ENCODE measurements at places on chromosomes 4 and X.
A peak's percentile ranks its signal among the peaks of the same experiment; 100 is the strongest.

DNA sequence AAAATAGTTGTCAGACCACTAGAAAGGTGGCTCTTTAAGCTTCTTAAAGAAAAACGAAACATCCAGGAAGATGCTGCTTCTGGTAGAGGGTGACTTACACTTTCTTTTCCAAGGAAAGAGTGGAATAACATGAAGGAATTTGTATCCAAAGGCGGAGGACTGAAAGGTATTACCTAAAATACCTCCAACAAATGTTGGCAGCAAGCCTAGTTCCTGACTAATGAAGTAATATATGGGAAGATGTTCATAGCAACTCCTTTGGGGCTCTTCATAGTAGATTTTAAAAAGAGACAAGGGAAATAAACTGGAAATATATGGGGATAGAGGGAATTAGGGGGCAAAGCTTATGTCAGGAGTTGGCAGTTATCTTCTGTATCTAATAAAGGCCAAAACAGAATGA is 116.2 kb downstream of the AASDH start:
- peaks cover 3% of the 10 kb centered on the region for H3K36me3 ChIP-seq
- no peak for DNase-seq
- H3K27me3 ChIP-seq = no peaks in the 10 kb centered on the region
- no peak overlapping the region for H3K27ac ChIP-seq

- H3K27me3 ChIP-seq = no peaks in the 10 kb centered on the region
- DNase-seq = no peak
- no peak overlapping the region for H3K4me3 ChIP-seq
- H3K27ac ChIP-seq = no peak overlapping the region
- no peaks in the 10 kb centered on the region for H3K4me1 ChIP-seq
Observed at GRCh38 chr4:36053930-36054329, 190.4 kb downstream of the ARAP2 start.

DNA sequence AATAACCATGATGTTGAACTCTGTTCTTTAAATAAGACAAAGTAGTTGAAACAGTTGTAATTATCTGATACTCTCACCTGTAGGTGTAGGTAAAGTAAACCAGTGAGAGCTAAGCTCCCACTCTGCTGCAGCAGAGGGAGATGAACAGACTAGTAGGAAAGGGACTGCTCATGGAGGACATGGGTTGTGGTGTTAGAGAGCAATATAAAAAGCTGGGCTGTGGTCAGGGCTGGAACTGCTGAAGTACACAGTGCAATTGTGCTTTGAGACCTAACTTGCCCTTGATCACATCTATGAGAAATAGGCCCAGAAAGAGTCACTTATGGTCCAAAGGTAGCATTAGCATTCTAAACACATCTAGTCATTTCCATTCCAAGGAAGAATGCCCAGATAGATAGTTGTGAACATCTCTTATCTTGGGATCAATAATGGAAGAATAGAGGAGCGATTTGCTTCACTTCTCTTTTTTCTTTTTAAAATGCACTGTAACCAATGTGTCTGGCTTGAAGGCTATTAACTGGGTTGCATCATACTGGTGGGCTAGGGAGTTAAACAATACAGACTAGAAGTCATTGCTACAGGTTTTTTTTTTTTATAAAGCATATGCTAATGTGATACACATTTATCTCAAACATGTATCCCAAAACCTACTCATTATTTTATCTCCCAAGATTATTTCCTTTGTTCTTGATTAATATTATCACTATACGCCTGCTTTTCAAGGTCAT is 251.3 kb upstream of the CENPE start:
- H3K36me3 ChIP-seq = no peaks in the 10 kb centered on the region
- H3K27me3 ChIP-seq = no peaks in the 10 kb centered on the region
- DNase-seq = no peak
- no peaks in the 10 kb centered on the region for H3K4me1 ChIP-seq
- no peak overlapping the region for H3K4me3 ChIP-seq

DNA sequence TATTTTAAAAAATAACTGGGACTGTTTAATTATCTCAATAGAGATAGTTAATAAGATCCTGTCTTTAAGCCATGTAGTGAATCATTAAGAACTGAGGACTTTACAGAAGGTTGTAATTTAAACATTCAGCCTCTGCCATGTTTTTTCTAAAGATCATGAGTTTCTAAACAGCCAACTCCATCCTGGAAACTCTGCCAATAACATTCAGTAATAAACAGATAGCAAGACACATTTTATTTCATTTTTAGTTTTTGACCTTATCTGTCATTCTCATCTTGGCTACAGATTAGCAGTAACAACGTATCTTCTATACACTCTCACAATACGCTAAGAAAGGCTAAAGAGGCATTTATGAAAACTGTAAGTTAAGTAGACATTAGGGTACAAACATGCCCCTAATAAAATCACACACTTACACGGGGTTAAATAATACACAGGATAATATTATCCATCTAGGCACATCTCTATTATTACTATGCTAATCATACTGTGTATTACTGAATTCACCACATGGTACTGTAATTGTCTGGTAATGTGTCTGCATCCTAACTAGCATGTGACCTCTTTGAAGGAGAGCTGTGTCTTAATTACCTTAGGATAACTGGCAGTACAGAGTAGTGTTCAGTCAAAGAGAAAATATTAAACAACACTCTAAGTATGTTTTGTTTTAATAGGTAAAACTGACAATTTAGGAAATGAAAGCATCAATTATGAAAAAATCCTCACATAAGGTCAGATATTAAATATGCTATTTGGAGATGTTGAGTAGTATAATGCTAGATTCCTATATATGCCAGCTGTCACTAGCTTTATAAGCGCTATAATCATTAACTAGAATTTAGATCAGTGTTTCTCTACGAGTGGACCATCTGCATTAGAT is 122.4 kb upstream of the NAP1L5 start:
- peak overlapping the region; percentile 68 for H3K4me3 ChIP-seq
- peak overlapping the region; percentile 98 for H3K27ac ChIP-seq
- no peak for DNase-seq
- no peaks in the 10 kb centered on the region for H3K36me3 ChIP-seq
- no peaks in the 10 kb centered on the region for H3K27me3 ChIP-seq

- no peaks in the 10 kb centered on the region for H3K27me3 ChIP-seq
- no peaks in the 10 kb centered on the region for H3K36me3 ChIP-seq
- no peaks in the 10 kb centered on the region for H3K4me1 ChIP-seq
- H3K4me3 ChIP-seq = no peak overlapping the region
- peak; percentile 58 for DNase-seq
- no peak overlapping the region for H3K27ac ChIP-seq
Observed at GRCh38 chr4:103842637-103843239, 123.0 kb upstream of the TACR3 start.

DNA sequence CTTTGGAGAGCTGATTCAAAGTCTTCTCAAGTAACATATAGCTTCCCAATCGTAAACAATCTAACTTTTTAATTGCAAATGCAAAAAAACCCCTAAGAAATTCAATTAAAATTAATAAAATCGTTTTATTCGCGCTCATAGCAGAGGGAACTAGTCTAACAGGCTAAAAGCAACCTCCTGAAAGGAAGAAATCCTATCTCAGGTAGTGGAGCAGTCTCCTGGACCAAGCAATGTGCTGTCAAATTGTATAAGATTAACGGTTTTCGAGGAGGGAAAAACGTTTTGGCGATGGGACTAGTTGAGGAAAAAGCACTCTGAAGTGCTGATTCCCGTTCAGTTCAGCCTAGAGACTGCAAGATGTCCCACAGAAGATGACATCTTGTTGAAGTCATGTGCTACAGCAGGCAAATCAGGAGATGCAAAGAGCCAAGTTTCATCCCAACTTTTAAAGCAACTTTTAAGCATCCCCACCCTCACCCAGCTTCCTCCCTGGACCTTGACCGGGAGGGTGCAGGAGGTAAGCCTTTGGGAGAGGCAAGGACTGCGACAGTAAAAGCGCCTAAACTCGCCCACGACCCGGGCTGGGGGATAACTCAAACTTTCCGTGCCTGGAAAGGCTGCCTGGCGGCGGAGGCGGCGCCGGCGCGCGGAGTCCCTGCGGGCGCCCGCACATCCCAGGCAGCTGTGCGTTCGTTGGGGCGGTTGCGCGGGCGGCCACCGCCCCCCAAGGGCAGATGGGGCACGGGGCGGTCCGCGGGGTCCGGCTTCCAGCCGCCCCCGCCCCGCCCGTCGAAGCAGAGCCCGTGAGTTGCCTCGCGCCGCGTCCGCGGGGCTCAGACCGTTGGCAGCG is 784 bp downstream of the MAP7D3 start:
- no peaks in the 10 kb centered on the region for H3K27me3 ChIP-seq
- H3K36me3 ChIP-seq = no peaks in the 10 kb centered on the region
- no peak for DNase-seq
- no peak overlapping the region for H3K27ac ChIP-seq

DNA sequence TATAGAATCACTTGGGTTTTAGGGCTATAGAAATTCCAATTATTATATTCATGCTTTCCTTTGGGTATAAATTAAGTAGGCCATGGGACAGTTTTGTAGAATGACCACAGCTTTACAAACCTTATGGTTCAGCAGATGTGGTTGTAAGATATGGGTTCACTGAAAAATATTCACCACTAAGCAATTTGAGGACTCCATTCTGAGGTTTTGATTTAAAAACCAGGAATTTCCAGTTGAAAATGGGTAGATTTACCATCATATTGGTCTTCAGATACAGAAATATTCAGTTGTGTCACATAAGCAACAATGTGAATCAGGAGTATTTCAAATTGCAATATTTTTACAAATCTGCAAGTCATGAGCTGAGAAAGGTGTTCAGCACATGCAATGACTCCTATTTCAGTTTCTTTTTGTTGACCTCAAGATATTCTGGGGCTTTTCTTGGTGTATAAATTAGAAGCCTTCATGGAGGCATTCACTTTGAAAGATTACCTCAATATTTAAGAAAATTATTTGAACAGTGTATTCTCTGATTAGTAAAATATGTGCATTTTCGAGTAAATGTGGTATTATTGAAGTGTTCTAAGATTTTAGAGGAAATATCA is 218.4 kb upstream of the HCCS start:
- H3K4me3 ChIP-seq = no peak overlapping the region
- no peaks in the 10 kb centered on the region for H3K36me3 ChIP-seq
- H3K4me1 ChIP-seq = no peaks in the 10 kb centered on the region
- DNase-seq = no peak
- H3K27ac ChIP-seq = no peak overlapping the region

DNA sequence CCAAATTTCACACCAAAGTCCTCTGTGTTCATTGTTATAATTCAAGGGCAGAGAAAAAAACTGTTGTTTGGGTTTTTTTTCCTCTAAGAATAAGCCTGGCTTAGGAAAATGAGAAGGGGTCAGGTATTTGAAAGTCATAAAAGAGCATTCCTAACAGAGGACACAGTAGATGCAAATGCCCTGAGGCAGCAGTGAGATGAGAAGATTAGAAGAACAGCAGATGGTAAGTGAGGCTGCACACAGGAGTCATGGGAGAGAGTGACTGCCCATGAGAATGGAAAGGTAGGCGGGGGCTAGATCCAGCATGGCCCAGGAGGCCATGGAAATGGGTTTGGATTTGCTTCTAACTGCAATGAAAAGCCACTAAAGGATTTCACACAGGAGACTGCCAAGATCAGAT is 107.5 kb upstream of the RBPJ start:
- no peaks in the 10 kb centered on the region for H3K36me3 ChIP-seq
- H3K27ac ChIP-seq = no peak overlapping the region
- H3K4me1 ChIP-seq = peaks cover 2% of the 10 kb centered on the region
- DNase-seq = no peak
- H3K27me3 ChIP-seq = no peaks in the 10 kb centered on the region

DNA sequence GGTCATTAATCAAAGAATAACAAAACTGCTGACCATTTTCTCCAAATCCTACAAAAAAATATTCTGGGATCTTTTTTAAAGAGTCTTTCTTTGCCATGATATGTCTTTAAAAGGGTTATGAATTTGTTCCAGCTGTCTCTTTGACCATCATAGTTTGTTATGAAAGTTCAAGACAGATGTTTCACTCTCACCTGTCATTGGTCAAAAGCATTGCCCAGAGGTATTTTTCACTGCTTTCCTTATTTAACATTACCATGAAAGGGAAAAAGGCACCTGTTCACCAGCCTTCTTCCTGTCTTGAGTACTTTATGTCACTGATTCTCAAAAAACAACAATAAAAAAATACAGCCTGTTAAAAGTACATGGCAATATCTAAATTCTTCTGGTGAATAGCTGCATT is 643.8 kb downstream of the FAT4 start:
- no peak overlapping the region for H3K4me3 ChIP-seq
- DNase-seq = no peak
- H3K27ac ChIP-seq = no peak overlapping the region
- H3K27me3 ChIP-seq = no peaks in the 10 kb centered on the region
- H3K4me1 ChIP-seq = no peaks in the 10 kb centered on the region

DNA sequence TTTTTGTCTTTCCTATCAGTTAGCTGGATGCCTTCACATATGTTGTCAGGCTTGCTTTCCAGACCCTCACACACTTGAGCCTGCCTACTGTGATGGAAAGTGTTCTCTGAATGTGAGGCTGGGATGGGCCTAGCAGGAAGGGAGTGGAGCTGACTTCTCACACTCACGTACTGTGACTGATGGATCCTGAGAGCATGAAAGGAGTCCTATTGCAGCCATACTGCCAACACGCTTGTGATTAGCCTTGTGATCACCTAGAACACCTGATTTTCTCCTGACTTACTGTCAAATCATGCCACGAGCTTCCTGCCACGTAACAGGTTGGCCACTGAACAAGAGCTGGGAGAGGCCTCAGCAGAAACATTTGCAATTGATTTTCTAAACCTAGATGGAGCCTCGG is 49.9 kb downstream of the ACOX3 start:
- H3K36me3 ChIP-seq = peaks cover 69% of the 10 kb centered on the region
- H3K4me1 ChIP-seq = peaks cover 27% of the 10 kb centered on the region

DNA sequence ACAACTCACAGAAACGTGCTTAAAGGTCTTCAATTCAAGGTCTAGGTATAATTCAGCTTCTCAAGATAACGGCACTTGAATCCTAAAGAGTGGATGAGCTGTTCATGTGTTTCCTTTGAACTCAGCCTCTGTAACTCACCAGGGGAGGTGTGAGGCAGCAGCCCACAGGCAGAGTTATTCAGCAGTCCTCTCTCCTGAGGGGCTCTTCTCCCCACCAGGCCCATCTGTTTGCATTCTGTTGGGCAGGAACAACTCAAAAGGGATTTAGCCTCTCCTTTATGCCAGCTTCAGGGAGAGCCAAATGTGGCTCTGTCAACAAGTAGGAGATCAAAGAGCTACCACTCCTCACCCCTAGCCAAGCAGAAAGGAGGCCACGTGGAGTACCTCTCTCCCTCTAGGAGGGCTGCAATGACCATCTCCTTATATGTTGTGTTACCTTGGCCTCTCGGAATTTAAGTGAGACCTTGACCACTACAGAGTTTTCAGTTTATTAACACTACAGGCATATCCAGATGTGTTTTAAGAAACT is 151.2 kb downstream of the SPATA18 start:
- no peaks in the 10 kb centered on the region for H3K36me3 ChIP-seq
- no peaks in the 10 kb centered on the region for H3K27me3 ChIP-seq
- no peak overlapping the region for H3K27ac ChIP-seq
- H3K4me1 ChIP-seq = no peaks in the 10 kb centered on the region

- no peaks in the 10 kb centered on the region for H3K27me3 ChIP-seq
- DNase-seq = no peak
- no peak overlapping the region for H3K4me3 ChIP-seq
- no peaks in the 10 kb centered on the region for H3K4me1 ChIP-seq
Observed at GRCh38 chr4:155025762-155026457, 182.5 kb upstream of the NPY2R start.

GRCh38 chrX:121298499-121298898 is 251.1 kb downstream of the GLUD2 start:
- H3K27ac ChIP-seq = no peak overlapping the region
- H3K36me3 ChIP-seq = no peaks in the 10 kb centered on the region
- H3K27me3 ChIP-seq = no peaks in the 10 kb centered on the region
- no peak overlapping the region for H3K4me3 ChIP-seq
- DNase-seq = no peak

- no peak overlapping the region for H3K27ac ChIP-seq
- H3K27me3 ChIP-seq = no peaks in the 10 kb centered on the region
- no peaks in the 10 kb centered on the region for H3K4me1 ChIP-seq
- H3K4me3 ChIP-seq = no peak overlapping the region
Observed at GRCh38 chr4:48746608-48747362, 33.3 kb downstream of the FRYL start.

All from spinal cord (tissue), 10 donors.